ENCODE measurements at places on chromosomes 2 and 18.

- DNase-seq, result no peak
These were observed 53.1 kb downstream of the EHD3 start for GRCh38 chr2:31286961-31287550.

DNA sequence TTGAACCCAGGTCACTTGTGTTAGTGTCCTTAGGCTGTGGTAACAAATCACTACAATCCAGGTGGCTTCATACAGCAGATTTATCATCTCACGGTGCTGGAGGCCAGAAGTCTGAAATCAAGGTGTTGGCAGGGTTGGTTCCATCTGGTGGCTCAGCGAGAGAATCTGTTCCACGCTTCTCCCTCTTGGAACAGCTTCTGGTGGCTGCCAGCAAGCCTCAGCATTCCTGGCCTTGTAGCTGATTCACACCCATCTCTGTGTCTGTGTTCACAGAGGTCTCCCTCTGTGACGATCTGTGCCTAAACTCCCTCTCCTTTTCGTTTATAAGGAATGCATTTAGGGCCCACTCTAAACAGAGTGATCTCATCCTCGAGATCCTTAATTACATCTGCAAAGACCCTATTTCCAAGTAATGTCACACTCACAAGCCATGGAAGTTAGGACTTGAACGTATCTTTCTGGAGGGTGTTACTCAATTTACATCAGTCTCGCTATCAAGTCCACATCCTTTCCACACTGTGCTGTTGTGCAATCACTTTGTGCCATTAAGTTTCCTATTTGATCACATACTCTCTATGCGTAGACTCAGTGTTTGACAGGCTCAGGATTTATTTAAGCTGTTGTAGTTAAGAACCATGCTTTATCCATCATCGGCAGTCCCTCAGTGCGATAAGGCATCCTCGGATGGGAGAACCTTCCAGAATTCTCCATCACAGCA is 164.4 kb downstream of the SOCS6 start:
- DNase-seq, result no peak

GRCh38 chr2:118805064-118805690 is 42.3 kb downstream of the EN1 start:
- DNase-seq, result no peak

- DNase-seq, result no peak
These were observed 569 bp downstream of the TMX3 start for GRCh38 chr18:68714366-68714711.

DNA sequence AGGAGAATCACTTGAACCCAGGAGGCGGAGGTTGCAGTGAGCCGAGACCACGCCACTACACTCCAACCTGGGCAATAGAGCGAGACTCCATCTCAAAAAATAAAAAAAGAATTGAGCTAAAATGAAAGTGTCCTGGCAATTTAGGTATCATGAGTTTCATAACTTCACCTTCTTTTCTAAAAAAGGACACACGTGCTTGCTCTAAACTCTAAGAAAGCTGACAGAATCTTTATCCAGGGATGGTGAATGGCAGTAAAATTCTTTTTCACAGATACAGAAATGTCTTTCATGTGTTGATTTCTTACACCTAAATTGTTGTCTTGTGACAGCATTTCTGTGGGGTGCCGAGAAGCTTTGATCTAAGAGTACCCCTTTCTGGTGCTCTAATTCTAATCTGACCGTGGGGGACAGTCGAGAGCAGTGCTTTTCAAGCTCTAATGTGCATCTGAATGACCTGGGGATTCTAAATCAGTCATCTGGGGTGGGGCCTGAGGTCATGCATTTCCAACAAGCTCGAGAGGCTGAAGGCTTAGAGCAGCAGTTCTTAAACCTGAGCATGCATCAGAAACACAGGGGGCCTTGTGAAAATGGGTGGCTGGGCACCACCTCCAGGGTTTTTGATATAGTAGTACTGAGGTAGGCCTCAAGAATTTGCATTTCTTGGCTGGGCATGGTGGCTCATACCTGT is 42.1 kb upstream of the REL start:
- no peak for DNase-seq

DNA sequence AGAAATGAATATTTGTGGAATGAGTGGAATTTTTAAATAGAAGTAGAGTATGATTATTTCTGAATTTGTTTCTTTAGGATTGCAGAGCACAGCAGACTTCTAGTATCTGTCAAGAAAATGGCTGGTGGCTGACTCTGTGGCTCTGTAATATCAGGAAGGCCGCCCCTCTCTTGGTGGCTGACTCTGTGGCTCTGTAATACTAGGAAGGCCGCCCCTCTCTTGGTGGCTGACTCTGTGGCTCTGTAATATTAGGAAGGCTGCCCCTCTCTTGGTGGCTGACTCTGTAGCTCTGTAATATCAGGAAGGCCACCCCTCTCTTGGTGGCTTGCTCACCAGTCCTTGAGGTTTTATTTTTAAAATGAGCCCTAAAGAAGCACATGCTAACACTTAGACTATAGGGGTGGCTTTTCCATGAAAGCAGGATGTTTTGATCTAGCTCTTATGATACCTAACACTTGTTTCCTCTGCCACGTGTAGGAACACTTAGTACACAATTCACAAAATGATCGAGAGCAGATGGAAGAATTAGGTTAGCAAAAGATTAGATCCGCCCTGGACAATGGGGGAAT is 85.1 kb upstream of the TTC39C start:
- DNase-seq, result no peak

DNA sequence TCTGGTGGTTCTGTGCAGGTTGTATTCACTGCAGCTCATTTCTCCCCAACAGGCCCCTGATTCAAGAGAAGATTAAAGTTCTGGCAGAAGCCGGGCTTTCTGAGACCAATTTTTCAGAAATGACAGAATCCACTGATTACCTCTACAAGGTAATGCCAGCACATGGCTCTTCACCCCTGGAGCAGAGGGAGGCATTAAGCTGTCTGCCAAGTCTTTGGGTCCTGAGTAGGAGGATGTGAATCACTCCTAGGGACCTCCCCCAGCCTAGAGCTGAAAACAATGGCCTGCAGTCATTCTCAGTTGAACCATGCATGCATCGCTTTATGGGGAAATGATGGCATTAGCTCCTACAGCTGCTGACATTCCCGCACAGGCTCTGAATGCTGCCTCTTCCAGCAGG is 20.5 kb upstream of the RPL37A start:
- no peak for DNase-seq

- DNase-seq, result no peak
These were observed 123.2 kb upstream of the RPRM start for GRCh38 chr2:153601812-153602211.

- no peak for DNase-seq
These were observed 25.0 kb downstream of the SH3YL1 start for GRCh38 chr2:238869-239268.

GRCh38 chr2:97718051-97718882 is 4.9 kb downstream of the ZAP70 start:
- DNase-seq, result no peak

GRCh38 chr2:138689705-138690104 is 90.5 kb downstream of the NXPH2 start:
- DNase-seq, result no peak

GRCh38 chr2:188272121-188272520 is 19.6 kb upstream of the GULP1 start:
- no peak for DNase-seq

- no peak for DNase-seq
These were observed 127.3 kb upstream of the GPC1 start for GRCh38 chr2:240308111-240308651.

DNA sequence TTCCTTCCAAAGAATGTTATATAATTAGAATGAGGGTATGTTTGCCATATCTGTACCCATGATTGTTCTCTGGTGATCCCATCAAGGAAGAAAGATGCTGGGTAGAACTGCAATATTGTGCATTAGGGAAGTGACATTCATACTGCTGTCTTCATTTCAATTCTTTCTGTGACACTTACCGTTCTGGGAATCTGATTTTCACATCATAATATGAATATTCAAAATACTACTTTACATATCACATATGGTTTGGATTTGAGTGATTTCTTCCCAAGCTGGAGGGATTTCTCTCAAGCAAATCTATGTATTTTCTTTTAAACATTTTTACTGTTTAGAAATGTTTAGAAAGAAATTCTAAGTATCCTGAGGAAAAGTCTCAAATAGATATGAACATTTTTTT is 168.4 kb upstream of the DDX18 start:
- DNase-seq, result no peak

GRCh38 chr2:10659898-10660568 is 29.7 kb downstream of the NOL10 start:
- DNase-seq, result no peak

- no peak for DNase-seq
These were observed 400.3 kb upstream of the TRIB2 start for GRCh38 chr2:12316476-12316875.

DNA sequence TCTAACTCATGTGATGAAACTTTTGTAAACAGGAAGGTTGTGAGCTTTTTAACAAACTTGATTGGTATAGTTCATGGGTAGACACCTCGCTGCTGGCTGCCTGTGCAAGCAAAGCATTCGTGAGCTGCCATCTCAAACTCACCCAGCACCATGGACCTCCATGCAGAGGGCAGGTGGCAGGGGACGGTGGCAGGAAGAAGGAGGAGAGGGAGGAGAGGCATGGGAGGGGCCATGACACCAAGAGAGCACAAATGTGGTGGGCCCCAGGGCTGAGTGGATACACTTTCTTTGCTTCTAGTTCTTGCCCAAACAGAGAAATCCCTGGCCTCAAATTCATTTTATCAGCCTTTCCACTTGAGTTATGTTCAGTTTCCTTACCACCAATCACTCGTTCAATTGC is 29.1 kb downstream of the AFG3L2 start:
- no peak for DNase-seq

DNA sequence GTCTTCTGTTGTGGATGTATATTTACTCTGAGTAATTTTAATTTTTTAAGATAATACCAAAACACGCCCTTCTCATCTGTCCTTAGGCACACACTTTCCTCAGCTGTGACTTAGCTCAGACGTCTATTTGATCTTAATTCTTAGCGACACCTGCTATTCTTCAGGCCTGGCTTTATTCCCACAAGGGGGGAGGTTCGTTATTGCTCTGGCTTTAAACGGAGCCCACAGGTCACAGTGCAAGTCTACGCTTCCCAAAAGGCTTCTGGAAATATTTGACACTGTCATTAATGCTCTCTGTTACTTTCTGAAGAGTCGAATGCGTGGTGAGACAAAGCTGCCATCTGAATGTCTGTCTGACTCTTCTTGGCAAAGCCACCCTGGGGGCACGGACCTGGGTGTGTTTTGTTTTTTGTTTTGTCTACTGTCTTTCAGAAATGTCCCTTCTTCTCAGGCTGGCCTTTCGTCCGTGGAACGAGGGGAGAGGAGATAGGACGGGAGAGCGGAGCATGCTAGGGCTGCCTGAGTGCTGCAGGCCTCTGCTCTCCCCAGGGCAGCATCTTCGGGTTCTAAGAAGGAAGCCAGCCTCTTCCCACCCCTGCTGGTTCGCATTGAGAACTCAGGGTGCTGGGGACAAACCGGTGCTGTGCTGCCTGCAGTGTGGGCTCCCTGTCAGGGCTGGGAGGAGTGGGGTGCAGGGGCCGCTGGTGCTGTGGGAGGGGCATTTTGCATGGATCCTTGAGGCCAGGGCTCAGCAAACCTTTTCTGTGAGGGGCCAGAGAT is 61.9 kb downstream of the ASAP2 start:
- no peak for DNase-seq

- DNase-seq, result no peak
These were observed 87.1 kb downstream of the ITGB1BP1 start for GRCh38 chr2:9336241-9336575.

DNA sequence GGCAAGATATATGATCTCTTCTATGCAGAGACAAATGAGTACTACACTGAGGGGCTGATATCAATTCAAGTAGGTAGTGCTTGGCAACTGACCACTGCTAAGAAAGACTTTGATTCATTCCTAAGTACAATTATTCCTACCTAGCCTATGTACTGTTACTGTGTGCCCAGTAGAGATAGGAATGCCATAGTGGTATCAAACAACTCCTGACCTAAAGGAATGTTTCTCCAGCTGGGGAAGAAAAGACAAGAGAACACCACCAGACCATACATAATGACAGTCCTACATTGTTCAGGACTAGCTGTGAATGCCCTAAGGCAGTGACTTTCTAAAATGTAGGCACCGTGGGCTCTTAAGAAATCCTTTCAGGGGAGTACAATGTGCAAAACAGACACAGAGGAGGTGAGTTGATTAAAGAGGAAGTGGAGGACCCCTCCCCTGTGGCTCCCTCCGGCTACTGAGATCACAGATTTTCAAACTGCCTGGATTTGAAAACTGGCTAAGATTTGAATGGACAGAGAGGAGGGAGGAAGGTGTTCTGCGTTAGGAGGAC is 89.1 kb downstream of the ANTXR1 start:
- DNase-seq, result no peak

GRCh38 chr2:52135235-52135634 is 1103.3 kb upstream of the NRXN1 start:
- no peak for DNase-seq

GRCh38 chr2:118634876-118635275 is 212.6 kb downstream of the EN1 start:
- DNase-seq, result no peak

GRCh38 chr2:21812766-21813165 is 689.0 kb downstream of the TDRD15 start:
- no peak for DNase-seq

DNA sequence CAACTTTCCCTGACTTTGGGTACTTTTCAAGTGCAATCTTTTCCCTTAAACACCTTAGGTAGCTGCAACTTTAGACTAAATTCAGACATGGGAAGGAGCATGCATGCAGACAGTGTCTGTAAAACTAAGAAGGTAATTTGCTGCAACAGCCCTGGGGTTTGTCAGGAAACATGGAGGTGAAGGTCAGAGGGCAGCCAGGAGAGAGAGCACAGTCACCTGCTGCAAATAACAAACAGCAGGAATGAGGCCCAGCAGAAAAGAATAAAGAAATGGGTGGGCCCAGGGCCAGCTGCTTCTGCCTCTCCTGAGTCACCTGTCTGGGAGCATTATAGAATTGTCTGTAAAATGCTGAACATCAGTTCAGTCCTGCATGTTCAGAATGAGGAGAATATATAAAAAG is 35.2 kb downstream of the MTHFD2 start:
- DNase-seq, result no peak

DNA sequence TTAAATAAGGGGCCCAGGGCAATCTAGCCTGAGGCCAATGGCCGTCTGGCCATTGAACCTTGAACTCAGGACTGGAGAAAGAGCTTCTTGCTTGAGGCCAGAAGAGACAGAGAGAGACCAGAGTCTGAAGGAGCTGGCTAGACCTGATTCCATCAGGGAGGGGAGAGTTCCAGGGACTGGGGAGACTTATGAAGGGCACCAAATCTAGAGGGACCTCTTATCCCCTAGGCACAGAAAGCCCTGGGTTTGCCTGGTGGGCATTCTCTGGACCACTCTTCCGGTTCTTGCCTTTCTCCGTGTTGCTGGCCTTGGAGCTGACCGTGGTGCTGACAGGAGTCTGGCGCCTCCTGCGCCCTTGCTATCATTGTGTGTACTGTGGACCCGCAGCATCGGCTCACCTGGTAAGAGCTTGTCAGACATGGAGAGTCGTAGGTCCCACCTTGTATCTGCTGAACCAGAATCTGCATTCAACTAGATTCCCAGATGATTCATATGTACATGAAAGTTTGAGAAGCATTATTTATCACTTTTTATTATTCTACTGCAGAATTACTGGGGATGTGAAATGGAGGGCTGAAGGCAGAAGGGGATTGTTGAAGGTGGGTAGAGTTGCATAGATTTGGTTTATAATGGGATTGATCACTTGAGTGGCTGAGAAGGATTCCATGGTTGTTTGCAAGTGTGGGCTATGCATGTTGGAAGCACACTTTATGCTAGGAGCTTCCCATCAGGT is 4.3 kb upstream of the TRPM8 start:
- DNase-seq, result no peak

GRCh38 chr2:224094413-224094812 is 55.3 kb upstream of the SERPINE2 start:
- DNase-seq, result no peak

- no peak for DNase-seq
These were observed 55.8 kb downstream of the TTC32 start for GRCh38 chr2:19846030-19846429.

Data from esophagus squamous epithelium (tissue), 5 donors.